ENCODE measurements at places on chromosomes 11 and 22. TPM values are rescaled to one million over a fixed set of nuclear protein-coding genes. Genes with fewer than 3 reads are reported as not detected.

GRCh38 chr11:132969892-132970291 is 562.4 kb downstream of the OPCML start:
- DNase-seq: no peak

- DNase-seq: no peak
Measured at GRCh38 chr11:12725055-12725862, 51.0 kb downstream of the TEAD1 start.

The C11orf86 gene
- not detected for total RNA-seq

- no peak for DNase-seq
Measured at GRCh38 chr11:36305047-36305446, 9.0 kb downstream of the PRR5L start.

GRCh38 chr11:120773501-120774031 is 250.3 kb upstream of the TBCEL start:
- no peak for DNase-seq

The SCUBE2 gene
- total RNA-seq: 2.1 TPM

The NXF1 gene
- 34.4 TPM for total RNA-seq

The ARHGAP8 gene
- 1.5 TPM for total RNA-seq

Measured in thymus (tissue), 14 donors.